Stimulated activated CD8-positive, alpha-beta memory T cell treated with anti-CD3 and anti-CD28 coated beads, Interleukin-7, amount 100 ng/mL, for 1 hour (primary cell): ENCODE measurements at places on chromosomes 5 and 9.
A peak's percentile ranks its signal among the peaks of the same experiment; 100 is the strongest.

- no peak for DNase-seq
These were observed 91.4 kb downstream of the ADAMTS16 start for GRCh38 chr5:5231576-5231975.

- DNase-seq = no peak
These were observed 181.0 kb upstream of the PITX1 start for GRCh38 chr5:135214897-135215616.

DNA sequence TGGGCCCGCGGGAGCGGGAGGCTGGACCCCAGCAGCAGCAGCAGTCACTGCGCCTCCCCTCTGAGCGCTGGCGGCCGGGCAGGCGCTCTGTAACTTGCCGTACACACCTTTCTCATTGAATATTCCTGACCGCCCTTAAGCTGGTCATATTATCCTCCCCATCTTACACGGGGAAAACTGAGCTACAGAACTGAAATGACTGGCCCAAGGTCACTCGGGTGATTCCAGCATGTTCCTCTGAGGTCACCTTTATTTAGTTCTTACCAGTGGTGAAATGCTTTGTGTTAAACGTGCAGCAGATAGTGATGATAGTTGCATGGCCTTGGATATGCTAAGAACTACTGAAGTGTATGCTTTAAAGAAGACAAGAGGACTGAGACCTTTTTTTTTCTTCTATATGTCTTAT, 607 bp downstream of the UQCRQ start:
- DNase-seq = no peak

- DNase-seq = no peak
These were observed 97.5 kb downstream of the MRPS27 start for GRCh38 chr5:72222521-72222920.

DNA sequence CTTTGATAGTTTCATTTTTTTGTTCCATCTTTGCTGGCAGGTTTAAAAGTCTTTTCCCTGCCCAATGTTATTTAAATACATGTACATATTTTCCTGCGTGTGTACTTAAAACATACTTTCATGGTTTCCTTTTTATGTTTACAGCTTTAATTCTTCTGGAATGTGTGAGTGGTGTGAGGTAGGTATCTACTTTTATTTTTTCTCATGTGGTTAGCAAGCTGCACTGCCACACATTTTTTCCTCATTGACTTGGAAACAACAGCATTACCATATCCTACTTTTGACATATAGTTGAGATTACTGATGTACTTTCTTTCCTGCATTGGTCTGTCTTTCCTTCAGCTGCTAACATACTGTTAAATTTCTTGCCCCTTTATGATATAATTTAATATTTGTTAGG, 51.4 kb upstream of the COL15A1 start:
- no peak for DNase-seq

DNA sequence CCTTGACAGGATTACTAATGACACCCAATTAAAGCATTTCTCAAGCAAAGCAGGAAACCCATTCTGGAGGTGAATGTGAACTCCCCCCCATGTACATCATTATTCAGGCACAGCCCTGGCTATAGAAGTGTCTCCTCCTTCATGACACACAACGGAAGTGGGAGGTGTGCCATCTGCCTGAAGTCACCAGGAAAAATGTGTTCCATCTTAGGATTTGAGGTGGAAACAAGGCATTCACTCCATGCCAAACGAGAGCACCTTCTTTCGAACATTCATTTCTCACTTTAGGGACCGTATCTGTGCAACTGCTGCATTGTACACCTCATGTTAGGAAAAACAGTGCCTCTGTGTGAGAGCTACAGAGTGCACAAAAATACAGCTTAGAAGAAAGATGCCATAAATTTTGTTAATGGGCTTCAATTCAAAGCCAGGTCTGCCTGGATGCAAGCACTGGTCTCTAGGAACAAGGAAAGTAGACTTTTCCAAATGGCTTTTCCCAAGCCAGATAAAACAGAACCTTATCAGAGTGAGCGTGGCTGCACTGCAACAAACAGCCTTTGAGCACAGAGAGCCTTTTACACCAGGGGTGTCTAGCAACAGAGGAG, 19.4 kb downstream of the GOLM1 start:
- no peak for DNase-seq

DNA sequence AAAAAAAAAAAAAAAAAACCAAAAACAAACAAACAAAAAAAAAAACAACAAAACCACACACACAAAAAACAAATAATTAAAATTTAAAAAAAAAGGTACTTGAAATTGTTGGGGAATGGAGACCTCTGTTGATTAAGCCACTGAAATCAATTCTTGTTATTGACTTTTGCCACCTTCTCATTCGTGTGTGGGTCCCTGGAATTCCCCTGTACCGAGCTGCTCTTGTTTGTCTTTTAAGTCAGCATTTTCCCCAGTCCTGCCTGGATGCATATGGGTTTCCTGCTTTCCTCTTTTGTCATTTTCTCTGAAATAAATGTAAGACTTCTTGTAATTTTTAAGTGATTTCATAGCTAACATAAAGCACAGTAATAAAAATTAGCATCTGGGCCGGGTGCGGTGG, 45.5 kb downstream of the GPBP1 start:
- no peak for DNase-seq

DNA sequence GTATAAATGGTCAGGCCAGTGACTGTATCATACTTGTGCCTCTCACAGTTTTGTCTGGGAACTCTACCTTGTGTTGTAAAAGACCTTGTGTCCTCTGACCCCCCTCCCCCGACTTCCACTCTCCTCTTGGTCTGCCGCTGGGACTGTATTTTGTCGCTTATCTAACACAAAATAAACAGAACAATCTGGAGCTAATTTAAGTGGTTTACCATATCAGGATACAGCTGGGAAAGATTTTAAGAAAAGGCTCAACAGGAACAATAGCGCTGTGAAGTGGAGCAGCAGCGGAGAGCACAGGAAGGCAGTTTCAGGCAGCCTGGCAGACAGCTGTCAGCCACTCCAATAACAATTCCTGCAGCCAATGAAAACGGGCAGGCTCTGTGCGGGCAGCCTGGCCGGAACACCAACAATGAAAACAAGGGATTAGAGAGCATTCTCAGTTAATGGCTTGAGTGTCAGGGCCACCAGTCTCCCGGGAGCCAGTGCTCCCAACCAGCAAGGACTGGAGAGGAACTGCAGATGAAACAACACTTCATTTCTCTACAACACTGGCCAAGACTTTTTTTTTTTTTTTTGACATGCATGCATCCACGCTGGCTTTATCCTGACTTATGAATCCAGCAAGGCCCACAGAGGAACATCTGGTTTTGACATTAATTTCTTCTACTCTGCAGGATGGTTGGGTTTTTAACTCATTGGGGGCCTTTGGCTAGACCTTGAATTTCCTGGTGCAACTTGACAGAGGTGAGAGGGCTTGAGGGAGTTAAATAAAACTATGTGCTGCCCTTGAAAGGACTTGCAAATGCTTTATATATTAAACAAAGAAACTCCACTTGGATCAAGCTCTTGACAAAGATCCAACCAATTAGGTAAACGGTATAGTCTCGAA, 76.7 kb downstream of the ARSB start:
- DNase-seq = no peak

DNA sequence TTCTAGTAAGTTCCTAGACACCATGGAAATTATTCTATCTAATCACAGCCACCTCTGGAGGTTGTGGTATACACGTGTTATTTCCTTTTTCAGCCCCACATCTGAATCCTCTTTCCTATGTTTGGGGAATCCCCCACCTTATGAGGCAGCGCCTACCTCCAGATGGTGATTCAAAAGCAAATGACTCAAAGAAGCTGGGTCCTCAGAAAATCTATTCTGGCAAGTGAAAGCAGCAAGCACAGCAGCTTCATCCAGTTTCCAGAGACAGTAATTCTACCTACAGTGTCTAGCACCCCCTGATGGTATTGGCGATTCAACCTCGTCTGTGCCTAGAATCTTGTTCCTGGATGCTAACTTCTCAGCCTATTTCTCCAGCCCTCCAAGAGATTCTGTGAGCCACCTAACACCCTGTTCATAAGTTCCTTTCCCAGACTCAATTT, 43.0 kb downstream of the STRBP start:
- peak; percentile 6 for DNase-seq

GRCh38 chr9:84807870-84808390, 138.4 kb downstream of the NTRK2 start:
- no peak for DNase-seq

DNA sequence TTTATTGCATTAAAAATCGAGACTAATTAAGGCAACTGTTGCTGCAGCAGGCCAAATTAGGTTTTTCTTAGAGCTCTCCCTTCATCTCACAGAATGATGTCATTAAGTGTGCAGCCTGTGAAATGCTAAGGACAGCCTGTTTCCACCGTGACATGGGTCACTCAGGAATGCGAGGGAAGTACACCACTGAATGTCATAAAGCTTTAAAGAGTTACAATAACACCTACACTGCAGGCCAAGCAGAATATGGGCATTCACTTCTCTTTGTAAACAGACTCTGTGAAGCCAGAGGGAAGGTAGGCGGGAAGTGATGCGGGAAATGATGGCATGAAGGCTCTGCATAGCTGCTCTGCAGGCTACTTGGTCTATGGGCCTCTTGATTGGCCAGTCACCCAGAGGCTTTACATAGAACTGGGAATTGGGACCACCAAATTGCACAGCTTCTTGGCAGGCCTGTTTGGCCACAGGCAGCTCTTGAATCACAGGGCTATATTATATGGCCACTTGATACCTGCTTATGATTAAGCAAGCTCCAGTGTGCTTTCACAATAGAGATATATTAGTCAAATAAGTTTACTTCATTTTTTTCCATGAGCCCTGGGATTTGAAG, 28.4 kb upstream of the AOPEP start:
- no peak for DNase-seq

- no peak for DNase-seq
These were observed 204.2 kb upstream of the PTGER4 start for GRCh38 chr5:40475561-40475960.

DNA sequence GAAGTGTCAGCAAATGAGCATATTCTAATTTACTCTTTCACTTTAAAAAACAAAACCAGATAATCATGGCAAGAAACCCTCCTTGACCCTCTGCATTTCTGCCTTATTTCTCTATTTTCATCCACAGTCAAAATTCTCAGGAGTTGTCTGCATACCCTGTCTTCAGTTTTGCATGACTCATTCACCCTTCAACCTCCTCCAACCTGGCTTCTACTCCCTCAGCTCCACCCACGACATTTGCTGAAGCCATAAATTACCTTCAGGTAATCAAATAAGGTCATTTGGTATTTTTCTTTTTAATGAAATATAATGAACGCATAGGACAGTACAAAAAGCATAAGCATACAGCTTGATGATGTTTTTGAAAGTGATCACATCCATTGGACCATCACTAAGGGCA, 27.8 kb upstream of the SH3GL2 start:
- DNase-seq = no peak

DNA sequence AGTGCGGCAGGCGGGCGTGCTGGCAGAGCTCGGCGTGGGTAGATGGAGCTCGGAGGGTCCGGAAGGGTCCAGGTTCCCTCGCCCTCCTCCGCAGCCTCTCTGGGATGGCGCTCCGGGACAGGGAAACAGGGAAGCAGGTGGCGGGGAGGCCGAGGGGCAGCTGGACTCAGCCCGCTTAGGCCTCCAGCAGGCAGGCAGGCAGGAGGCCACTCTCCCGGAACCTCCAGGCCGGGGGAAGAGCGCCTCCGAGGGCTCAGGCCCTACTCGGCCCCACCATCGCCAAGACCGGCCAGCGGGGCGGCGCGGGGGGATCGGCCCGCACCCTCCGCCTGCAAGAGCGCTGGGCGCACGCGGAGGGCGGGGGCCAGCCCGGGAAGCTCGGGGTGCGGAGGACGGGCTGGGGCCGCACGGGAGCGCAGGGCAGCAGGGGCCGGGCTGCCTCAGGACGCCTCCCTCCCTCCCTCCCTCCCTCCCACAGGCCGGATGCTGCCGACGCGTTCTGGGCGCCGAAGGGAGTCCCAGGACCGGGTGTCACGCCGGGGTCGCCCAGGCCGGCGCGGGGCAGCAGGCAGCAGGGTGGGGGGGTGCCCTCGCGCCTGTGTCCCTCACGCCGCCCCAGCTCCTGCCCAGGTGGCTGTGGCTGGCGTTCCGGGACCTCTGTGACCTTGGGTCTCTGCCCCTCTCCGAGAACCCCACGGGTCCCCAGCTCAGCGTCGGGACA, 977 bp downstream of the MGAT4B start:
- no peak for DNase-seq

GRCh38 chr5:9739135-9739534, 109.0 kb upstream of the TAS2R1 start:
- DNase-seq = no peak

GRCh38 chr9:78682216-78682615, 385.3 kb downstream of the PSAT1 start:
- DNase-seq = no peak

- DNase-seq = no peak
These were observed 117.4 kb downstream of the WNK2 start for GRCh38 chr9:93301291-93301811.

GRCh38 chr5:123428521-123429220, 5.5 kb upstream of the CEP120 start:
- DNase-seq = no peak

DNA sequence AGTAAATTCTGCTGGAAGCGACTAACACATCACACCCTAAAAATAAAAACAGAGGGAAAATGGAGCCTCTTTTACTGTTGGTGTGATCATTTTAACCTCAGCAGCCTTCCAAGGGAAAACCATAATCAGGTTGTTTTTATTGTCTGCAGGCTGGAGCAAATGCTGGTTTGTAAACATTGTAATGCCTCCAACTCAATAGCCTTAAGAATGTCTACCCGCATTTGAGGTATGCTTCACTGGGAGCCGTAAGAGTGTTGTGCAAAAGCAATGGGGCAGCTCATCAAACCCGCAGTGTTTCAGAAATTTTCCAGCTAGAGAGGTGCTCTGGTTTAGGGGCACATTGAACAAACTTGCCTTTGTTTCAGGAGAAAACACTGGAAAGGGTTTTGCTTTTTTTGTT, 17.0 kb downstream of the NIM1K start:
- no peak for DNase-seq

DNA sequence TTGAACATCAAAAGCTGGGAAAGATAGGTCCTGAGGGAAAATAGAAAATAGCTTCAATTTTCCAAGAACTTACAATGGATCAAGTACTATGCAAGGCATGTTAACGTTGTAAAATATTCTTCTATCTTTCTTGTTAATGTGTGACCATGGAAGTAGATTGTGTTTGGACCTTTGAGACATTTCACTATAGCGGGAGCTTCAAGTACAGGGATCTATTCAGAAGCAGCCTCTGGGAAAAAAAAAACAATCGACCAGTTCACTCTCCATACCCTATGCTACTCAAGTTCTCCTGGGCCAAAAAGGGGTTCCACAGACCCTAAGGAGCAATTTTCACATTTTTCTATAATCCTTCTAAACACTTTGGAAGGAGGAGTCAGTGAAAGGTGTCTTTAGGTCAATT, 54.1 kb upstream of the ATP10B start:
- no peak for DNase-seq

GRCh38 chr5:449151-449550, 6.2 kb downstream of the EXOC3 start:
- no peak for DNase-seq
